ENCODE measurements at places on chromosomes 2 and 18.

- DNase-seq: no peak
Observed at GRCh38 chr2:191152482-191153240, 1.9 kb upstream of the STAT4 start.

- DNase-seq: no peak
Observed at GRCh38 chr2:64602436-64602835, 51.3 kb downstream of the SERTAD2 start.

GRCh38 chr2:241982706-241983570 is 113.4 kb downstream of the RTP5 start:
- DNase-seq: no peak

DNA sequence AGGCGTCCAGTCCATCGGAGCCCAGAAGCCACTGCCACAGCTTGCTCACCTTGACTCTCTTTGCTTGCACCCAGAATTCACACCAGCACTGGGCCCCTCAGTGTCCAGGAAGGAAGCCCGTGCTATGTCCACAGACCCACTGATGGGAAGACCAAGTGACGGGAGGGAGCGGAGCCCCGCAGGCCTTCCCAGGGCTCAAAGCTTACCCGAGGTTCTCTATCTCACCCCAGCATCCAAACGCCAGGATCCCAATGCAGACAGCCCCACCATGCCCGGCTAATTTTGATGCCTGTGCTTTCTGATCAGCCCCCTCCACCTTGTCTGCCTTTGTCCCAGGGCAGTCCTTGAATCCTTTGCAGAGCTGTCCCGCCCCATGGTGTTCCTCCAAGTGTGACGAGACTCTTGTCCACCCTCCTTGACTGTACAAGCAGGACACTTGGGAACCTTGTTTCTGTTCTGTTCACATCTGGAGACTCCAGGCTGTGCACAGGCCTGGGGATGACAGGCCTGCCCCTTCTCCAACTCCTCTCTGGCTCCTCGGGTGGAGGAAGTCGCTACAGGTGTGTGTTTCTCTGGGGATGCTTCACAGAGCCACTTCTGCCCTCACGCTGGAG is 12.0 kb downstream of the NPPC start:
- DNase-seq: no peak

- DNase-seq: no peak
Observed at GRCh38 chr2:160820691-160821090, 327.1 kb upstream of the RBMS1 start.

- no peak for DNase-seq
Observed at GRCh38 chr2:46249654-46250053, 47.6 kb upstream of the EPAS1 start.

DNA sequence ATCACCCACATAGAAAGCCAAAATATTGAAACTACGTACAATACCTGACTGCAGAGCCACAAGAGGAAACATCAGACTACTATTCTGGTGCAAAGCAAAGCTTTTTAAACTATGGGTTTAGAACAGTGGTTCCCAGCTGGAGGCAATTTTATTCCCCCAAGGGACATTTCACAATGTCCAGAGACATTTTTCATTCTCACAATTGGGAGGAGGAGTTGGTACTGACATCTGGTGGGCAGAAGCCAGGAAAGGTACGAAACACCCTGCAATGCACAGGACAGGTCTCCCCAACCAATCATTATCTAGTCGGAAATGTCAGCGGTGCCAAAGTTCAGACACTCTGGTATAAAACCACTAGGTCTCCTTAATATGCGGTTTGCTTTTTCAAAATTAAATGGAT is 88.4 kb upstream of the ARL5A start:
- DNase-seq: no peak

DNA sequence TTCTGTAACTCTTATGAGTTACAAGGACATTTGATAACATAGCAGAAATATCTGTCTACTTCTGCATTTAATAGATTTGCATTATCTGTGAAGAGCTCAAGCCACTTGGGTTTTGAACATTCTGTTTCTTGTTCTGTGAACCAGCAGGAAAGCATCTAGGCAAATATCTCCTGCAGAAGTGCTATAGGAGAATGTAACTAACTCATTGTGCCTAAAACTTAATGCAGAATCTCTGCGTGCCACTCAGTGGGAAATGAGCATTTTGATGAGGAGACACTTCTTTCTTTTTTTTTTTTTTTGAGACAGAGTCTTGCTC is 63.5 kb downstream of the MYOM1 start:
- DNase-seq: no peak

DNA sequence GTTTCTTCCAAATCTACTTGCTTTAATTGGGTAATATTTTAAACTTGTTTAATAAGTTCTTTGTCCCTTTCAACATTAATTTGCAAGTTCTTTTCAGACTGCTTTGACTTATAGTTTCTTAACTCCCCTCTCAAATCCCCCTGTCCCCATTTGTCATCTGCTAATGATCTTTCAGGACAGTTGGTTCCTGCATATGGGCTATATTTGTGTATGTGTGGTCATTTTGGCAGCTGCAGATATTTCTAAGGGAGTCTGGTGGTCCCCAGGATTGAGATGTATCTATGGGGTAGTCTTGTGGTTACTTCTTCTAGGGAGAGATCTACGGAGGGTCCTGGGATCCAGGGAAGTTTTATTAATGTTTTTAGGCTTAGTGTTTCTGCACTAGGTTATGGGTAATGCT is 120.6 kb upstream of the SP3 start:
- no peak for DNase-seq

- DNase-seq: no peak
Observed at GRCh38 chr18:55256929-55257289, 297.6 kb upstream of the CCDC68 start.

- DNase-seq: no peak
Observed at GRCh38 chr2:15693926-15694588, 102.4 kb downstream of the DDX1 start.

GRCh38 chr2:174705321-174705720 is 59.0 kb downstream of the CHRNA1 start:
- no peak for DNase-seq

DNA sequence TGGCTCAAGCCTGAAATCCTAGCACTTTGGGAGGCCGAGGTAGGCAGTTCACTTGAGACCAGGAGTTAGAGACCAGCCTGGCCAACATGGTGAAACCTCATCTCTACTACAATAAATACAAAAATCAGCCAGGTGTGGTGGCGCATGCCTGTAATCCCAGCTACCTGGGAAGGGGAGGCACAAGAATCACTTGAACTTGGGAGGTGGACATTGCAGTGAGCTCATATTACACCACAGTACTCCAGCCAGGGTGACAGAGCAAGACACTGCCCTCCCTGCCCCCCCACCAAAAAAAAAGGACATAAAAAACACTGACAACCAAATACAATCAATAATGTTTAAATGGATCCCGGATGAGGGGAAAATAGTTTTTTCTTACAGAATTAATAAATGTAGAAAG is 7.8 kb downstream of the TIA1 start:
- no peak for DNase-seq

DNA sequence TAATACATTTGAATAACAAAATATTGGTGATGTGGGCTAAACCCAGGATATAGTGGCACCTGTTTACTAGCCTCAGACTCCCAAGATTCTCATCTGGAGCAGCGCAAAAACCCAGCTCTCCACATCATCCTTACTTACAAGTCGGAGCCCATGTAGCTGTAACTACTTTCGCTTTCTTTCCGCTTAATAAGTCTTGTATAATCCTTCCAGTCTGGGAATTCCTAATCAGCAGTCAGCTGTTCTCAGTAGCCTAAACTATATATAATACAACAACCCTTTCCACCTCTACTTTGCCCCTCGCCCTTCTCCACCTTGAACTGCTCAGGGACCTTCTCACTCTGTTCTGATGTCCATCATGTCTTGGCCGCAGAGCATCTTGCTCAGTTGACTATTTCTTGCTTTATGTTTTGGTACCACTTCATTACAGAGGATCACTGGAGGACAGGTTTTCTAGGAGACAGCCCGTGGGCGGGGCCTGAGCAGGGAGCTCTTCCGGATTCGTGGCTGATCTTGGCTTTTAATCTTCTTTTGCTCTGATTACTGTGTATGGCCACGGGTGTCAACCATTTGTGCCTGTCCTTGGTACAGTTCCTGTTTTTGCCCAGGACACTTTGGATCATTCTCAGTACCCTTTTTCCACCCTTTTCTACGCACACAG is 119.9 kb upstream of the SERTAD2 start:
- no peak for DNase-seq

DNA sequence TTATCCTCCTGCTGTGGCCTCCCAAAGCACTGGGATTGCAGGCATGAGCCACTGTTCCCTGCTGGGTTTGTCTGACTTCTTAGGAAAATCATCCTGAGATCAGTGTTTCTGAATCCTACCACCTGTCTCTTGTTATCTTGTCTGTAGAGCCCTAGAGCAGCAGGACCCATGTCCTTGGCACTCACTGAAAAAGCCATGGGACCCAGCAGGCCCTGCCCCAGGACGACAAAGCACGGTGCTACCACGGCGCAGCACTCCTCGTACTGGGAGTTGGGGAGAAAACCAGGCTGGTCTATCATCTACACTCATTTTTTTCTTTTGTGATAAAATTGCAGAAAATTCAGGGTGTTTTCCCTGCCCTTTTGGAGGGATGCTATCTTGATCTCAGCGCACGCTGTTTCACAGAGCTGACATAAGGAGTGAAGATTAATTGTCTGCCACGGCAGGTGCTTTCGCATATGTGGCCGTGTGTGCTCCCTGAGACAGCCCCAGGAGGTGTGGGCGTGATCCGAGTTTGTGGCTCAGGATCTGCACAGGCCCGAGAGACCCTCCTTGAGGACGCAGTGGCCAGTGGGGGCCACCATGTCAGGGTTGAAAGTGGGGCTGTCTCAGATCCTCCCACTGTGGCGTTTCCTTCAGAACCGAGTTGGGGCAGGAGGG is 179.1 kb downstream of the LDLRAD4 start:
- DNase-seq: no peak

GRCh38 chr2:220753486-220753885 is 818.6 kb downstream of the EPHA4 start:
- no peak for DNase-seq

DNA sequence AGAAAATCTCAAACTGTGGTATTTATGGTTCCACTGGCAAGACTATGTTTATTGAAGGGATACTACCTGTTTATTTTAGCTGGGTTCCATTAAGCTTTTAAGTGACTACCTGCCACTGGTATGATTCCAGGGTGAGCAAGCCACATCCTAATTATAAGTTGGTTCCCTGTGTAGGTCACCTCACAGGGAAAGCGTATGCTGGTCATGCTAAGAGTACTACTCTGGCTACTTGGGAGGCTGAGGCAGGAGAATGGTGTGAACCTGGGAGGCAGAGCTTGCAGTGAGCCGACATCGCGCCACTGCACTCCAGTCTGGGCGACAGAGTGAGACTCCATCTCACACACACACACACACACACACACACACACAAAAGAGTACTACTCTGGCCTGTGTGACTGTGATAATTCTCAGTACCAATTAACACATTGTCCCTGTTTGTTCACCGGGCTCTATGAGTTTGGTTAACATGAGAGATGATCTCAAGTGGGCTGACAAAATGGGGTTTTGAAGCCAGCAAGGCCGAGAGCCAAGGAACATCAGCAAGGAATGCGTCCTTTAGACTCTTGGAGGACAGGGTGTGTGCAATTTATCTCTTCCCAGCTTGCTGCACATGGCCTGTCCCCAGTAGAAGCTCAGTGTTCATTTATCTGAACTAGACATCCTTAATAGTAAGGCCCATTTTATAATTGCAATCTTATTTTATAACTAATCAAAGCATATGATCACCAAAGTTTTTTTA is 15.2 kb upstream of the ITSN2 start:
- DNase-seq: no peak

DNA sequence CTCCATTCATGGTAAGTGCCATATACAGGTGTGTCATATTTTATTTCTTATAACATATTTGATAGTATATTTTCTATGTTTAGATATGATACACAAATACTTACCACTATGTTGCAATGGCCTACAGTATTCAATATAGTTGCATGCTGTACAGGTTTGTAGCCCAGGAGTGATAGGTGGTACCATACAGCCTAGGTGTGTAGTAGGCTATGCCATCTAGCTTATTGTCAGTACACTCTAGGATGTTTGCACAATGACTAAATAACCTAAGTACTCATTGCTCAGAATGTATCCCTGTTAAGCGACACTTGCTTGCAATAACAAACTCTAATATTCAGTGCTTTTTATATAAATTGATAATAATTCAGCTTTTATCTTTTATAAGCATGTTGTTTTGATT is 563.1 kb upstream of the LINC00305 start:
- DNase-seq: no peak

DNA sequence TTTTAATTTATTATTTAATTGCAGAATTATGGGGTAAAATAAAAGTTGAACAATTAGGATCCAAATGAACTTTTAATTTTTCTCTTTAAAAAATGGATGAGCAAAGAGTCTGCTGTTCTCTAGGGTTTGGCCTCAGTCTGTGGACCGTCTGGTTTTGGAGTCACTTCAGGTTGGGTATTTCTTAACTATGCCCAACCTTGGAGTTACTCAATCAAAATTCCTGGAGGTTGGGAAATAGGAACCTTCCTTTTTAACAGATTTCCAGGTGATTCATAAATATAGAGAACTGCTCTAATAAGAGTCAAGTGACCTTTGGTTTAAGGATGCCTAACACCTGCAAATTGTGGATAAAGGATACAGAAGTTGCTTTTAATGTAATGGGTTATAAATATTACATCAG is 241.5 kb upstream of the GCFC2 start:
- DNase-seq: no peak
